ENCODE measurements at places on chromosomes 7 and 10.

- no peak for DNase-seq
Measured at GRCh38 chr7:157470017-157470322, 133.2 kb downstream of the DNAJB6 start.

GRCh38 chr10:70777063-70777875 lies 7.9 kb downstream of the TBATA start:
- DNase-seq, result no peak

GRCh38 chr7:39825401-39825980 lies 124.6 kb upstream of the CDK13 start:
- no peak for DNase-seq

DNA sequence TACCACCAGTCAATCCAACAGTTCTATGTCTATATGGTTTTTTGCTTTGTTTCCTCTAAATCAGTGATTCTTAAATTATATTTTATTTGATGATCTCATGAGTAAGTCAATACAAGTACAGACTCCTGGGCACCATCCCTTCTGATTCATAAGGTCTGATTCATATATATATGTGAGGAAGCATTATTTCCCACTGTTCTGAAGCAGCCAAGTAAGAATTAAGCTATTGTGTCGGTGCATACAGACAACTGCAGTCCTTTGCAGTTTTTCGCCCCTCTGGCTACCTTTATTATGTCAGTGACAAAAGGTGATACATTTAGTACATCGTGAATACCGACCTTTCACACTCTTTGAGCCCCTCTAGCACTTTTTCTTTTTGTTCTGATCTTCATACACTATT lies 1079.6 kb upstream of the C7orf33 start:
- DNase-seq, result no peak

DNA sequence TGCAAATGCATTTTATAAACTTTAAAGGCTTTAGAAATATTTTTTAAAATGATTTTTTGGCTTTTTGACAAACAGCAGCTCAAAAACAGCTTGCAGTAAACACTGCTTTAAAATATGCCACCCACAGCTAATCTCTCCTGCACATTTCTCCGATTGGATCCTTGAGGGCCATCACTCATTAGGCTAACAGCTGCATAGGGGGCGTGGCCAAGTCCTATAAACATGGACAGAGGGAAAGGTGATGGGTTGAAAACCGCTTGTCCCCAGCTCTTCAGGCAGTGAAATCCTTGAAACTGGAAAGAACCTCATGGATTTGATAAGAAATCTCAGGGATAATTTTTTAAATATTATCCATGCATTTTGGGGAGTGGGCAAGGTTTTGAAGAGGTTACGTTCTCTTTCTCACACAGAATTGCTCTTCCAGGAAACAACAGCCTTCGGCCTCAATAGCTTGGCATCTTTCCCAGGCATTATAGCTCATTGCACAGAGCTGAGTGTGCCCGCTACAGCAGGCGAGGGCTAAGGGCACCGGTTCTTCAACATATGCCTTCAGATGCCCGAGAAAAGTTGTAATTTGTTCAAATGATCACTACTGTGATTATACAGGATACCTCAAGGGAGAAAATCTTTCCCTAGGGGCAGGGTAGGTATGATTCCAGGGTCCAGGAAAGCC lies 1.7 kb downstream of the PLEKHS1 start:
- DNase-seq, result no peak

DNA sequence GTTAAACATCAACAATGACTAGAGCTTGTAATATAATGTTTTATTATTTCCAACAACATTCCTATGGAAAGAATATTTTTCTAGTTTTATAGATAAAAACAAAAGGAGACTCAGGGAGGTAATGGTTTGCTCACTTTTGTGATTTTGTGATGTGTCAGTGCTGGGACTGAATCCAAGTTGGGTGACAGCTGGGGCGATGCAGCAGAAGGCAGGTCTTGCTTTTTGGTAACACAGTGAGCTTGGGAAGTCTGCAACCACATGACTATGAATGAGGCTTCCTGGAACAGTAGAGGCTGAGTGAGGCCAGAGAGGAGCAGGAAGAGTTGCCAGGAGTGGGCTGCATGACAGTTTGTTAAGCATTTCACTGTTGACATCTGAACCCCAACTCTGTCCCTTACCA lies 4.9 kb upstream of the YKT6 start:
- DNase-seq, result no peak

GRCh38 chr10:98790817-98791216 lies 344.1 kb upstream of the HPS1 start:
- no peak for DNase-seq

- no peak for DNase-seq
Measured at GRCh38 chr10:89307269-89307577, 5.4 kb downstream of the IFIT2 start.

DNA sequence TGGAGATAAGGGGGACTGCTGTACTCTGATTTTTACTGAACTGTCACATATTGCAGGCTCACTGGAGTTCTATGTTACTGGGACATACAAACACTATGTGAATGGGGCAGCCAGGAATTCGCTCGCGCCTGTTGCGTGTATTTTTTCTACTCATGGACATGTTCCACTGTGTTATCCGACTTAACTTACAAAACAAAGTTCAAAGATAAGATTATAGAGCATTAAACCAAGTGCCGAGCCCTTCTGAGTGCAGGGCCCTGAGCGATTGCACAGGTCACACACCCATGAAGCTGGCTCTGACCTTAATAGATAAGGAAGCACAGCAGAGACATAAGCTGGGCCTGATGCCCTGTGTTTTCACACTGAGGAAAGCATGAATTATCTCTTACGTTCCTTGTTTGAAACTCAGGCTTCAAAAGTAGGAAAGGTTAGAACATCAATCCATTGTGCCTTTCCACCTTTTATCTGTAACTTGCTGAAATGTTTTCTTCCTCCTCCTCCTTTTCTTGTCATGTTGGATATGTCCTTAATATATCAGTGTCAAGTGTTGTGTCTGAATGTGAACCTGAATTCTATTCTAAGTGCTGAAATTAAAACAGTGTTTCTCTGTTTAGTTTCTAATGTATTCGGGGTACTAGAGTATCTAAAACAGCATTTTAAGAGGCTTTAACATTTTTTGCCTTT lies 273.8 kb downstream of the AUTS2 start:
- DNase-seq, result no peak

- no peak for DNase-seq
Measured at GRCh38 chr10:6578251-6578771, 1.8 kb downstream of the PRKCQ start.

DNA sequence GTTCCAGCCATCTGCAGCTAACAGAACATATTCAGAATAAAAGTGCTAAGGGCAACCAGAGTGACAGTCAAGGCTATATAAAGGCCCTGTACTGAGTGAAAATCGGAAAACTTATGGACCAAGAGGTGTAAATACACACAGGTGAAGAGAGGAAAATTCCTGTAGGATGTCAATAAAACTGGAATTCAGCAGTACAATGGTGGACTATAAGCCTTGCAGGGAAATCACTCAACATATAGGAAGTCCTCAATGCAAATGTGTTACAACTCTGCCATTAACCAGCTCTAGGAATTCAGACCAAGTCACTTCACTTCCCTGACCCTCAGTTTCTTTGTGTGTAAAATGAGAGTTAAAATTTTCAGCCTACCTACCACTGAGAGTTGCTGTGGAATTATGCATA lies 7.7 kb downstream of the USP6NL start:
- no peak for DNase-seq

- DNase-seq, result no peak
Measured at GRCh38 chr10:119116326-119116951, 12.5 kb downstream of the DENND10 start.

DNA sequence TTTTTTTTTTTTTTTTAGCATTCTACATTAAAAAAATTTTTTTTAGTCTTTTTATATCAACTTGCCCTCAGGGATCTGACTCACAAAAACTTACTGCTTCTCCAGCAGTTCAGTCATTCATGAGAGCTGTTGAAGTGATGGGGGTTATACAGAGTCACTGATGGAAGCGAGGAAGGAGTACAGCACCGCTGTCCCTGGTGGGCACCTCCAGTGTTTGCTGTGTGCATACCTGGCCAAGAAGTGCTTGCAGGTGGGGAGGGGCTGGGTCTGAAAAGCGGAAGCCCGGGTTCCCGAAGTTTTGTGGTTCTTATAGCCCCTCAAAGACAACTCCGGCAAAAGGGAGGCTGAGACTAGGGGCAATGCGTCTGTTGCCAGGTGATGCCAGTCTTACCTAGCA lies 46.2 kb downstream of the MINDY4 start:
- DNase-seq, result no peak

- no peak for DNase-seq
Measured at GRCh38 chr10:61987951-61988379, 86.5 kb downstream of the ARID5B start.

- DNase-seq, result no peak
Measured at GRCh38 chr10:30902621-30903396, 128.9 kb downstream of the ZNF438 start.

DNA sequence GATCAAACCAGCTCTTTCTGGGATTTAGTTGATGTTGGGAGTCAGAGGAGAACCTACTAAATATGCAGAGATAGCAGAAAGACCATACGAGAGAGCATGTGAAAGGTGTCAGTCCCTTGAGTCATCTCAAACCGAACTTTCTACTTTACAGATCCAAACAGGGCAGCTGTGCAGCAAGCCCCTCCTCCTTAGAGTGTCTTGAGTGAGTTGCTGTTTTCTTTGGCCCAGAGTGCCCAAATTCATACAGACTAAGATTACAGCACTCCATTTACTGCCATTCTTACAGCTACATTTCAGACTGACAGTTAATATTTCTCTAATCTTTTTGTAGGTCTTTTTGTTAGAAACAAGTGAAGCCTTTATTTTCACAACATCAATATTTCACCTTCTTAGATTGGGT lies 53.4 kb downstream of the NRCAM start:
- no peak for DNase-seq

- no peak for DNase-seq
Measured at GRCh38 chr10:42877496-42878030, 95.0 kb downstream of the BMS1 start.

DNA sequence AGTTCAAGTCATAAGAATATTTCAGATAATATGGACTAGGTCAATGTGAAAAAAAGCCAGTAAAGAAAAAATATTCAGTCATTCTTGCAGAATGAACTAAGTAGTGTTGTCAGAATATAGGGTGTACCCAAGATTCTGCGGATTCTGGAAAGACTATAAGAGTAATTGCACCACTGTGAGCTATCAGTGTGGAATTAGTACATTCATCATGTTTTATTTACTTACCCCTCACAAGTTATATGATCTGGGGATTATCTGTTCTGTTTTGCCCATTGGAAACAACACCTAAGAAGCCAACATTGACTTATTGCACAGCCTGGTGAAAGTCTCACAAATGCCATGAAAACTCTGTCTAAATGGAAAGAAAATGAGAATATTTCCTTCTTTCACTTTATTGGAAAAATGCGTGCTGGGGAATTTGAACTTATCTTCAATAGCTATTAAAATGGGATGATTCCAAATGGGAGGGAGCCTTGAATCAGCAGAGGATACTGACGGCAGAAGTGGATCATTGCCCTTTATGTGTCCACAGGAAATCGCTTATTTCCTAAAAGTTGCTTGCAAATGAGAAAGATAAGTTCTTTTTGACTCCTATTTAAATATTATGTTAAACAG lies 563.3 kb upstream of the POM121L12 start:
- no peak for DNase-seq

DNA sequence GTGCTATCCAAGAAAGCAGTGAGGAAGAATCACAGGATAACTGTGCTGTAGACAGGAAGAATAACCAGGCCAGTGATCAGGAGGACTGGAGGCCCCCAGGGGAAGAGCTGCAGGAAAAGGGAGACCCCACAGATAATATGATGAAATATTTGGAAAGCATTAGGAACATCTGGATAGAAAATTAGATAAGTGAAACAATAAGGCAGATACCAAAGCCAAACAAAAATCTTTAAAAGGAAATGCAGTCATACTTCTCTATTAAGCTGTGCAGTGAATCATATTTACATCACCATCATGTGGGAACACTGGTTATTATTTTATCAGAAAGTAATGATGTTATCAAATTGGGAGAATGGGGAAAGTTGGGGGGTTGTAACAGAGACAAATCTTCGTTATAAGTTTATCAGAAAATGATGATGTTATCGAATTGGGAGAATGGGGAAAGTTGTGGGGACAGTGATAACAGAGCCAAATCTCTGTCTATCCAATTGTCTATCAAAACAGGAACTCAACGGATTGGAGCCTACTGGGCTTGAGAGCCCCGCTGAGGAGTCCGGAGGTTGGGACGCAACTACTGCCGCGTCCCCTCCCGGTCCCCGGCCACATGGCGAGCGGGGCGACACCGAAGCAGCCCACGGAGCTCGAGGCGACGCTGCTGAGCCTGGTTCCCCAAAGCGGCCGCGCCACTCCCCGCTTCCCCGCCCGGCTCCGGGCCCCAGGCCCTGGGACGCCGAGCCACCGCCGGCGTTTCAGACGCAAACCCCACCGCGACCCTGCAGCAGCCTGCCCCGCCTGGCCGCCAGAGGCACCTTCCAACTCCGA lies 14.0 kb upstream of the RALA start:
- DNase-seq, result no peak

GRCh38 chr10:18075881-18076280 lies 64.3 kb upstream of the CACNB2 start:
- DNase-seq, result no peak

- no peak for DNase-seq
Measured at GRCh38 chr10:30435073-30435422, 1.1 kb downstream of the MAP3K8 start.

DNA sequence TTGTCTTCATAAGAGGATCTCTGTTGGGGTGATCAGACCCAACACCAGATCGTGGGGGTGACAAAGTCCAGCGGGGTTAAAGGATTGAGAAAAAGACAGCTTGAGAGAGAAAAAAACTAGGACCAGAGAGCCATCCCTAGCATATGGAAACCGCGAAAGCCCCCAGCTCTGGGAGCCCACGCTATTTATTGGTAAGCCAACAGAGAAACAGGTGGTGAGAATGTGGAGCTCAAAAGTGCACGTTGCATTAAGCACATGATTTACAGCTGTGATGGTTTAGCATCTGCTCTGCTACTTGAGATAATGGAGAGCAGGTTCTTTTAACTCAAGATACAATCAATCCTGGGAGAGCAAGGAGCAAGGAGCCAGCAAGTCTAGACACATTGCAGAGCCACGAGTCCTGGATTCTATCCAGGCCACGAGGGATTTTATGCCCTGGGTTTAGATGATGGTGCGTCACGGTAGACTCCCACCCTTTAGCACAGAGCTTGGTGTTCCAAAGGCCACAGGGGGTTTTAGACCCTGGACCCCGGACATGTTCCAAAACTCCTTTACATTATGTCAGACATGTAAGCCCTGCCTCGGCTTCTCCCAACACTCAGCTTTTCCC lies 755.2 kb upstream of the SORCS1 start:
- DNase-seq, result no peak

DNA sequence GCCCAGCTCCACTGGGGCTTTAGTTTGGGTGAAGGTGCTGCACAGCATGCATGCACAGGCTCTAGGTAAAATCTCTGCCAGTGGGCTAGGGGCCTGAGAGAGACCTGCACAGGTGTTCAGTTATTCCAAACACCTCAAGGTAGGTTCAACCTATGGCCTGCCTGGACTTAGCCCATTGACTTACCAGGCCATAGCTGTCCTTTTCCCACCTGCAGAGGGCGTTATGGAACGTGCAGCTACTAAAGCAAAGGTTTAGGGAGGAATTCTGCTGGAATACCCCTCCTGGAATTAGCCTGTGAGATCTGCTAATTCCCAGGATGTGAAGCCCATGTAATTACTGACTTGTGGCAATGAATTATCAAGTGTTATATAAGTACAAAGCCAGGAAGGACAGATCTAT lies 3.6 kb downstream of the VWC2 start:
- DNase-seq, result no peak

GRCh38 chr10:89543841-89544240 lies 8.4 kb upstream of the SLC16A12 start:
- no peak for DNase-seq

- no peak for DNase-seq
Measured at GRCh38 chr7:137681657-137682562, 164.9 kb downstream of the DGKI start.

- DNase-seq, result no peak
Measured at GRCh38 chr7:123948136-123948535, 23.1 kb downstream of the SPAM1 start.

All from activated CD4-positive, alpha-beta T cell treated with anti-CD3 and anti-CD28 coated beads for 1 hour (primary cell).